Upper lobe of right lung (tissue), 1 donor: ENCODE measurements at places on chromosomes 6 and 20. TPM values are rescaled to one million over a fixed set of nuclear protein-coding genes. Genes with fewer than 3 reads are reported as not detected.

Gene SPTLC3
- total RNA-seq, result 35.3 TPM

Gene PSORS1C1
- total RNA-seq, result 8.2 TPM

Gene VSX1
- not detected for total RNA-seq

Gene BFSP1
- 2.7 TPM for total RNA-seq

Gene RRAGD
- 44.0 TPM for total RNA-seq

Gene ZC2HC1B
- total RNA-seq, result not detected

Gene SMLR1
- not detected for total RNA-seq

Gene ZSCAN16
- total RNA-seq, result 5.8 TPM

Gene PRR18
- total RNA-seq, result not detected

Gene ANKRD66
- not detected for total RNA-seq

Gene PTCRA
- 5.0 TPM for total RNA-seq

Gene PERP
- 33.2 TPM for total RNA-seq

Gene SRMS
- not detected for total RNA-seq
